ENCODE measurements at places on chromosomes 3 and 15.

GRCh38 chr3:98068824-98069223 lies 18.1 kb upstream of the OR5AC2 start:
- no peak for DNase-seq

DNA sequence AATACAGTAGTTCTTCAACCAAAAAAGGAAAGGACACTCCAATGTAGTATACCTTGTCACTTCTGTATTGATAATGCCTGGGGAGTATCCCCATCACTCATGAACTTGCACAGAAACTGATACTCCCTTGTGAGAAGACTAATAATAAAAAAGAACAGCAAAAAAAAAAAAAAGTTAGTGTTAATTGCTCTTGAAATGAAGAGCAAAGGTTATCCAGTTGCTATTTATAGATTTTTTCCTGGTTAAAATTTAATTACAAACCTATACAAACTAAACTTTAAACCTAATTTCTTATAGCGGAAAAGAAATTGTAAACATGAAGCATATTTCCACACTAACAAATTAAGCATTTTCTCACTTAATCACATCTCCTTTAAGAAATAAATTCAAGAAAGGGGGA lies 6.7 kb downstream of the PLOD2 start:
- no peak for DNase-seq

DNA sequence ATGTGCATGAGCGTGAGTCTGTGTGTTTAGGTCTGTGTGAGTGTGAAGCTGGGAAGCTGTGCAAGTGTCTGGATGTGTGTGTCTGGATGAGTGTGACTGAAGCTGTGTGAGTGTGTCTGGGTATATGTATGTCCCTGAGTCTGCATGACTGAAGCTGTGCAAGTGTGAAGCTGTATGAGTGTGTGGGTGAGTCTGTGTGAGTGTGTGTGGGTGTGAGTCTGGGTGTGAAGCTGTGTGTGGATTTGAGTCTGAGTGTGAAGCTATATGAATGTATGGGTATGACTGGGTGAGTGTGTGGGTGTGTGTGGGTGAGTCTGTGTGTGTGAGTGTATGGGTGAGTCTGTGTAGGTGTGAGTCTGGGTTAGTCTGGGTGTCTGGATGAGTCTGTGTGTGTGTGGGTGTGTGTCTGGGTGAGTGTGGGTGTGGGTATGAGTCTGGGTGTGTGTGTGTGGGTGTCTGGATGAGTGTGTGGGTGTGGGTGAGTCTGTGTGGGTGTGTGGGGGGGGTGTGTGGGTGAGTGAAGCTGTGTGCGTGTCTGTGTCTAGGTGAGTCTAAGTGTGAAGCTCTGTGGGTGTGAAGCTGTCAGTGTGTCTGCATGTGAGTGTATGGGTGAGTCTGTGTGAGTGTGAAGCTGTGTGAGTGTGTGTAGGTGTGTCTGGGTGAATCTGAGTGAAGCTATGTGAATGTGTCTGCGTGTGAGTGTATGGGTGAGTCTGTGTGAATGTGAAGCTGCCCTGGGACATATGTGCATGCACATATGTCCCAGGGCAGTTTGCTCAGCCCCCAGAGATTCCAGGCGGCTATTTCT lies 20.3 kb downstream of the MINAR1 start:
- no peak for DNase-seq

DNA sequence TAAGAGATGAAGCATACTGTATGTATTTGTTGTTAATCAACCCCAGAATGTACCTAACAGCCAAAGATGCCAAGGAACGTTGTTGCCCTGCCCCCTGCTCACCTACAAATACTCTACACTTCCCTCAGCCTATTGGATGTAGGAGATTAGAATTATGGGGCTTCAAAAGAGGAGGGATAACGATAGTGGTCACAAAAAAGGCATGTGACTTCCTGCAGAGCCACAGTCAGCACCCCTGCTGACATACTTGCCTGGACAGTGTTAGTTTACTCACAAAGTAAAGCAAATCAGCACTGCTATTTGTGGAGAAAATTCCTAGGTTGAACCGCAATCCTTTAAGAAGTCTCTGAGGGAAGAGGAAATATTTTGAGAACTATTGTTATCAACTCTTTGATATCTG lies 37.9 kb downstream of the PARP15 start:
- no peak for DNase-seq

- DNase-seq, result no peak
Observed at GRCh38 chr15:94532226-94532625, 300.9 kb downstream of the MCTP2 start.

DNA sequence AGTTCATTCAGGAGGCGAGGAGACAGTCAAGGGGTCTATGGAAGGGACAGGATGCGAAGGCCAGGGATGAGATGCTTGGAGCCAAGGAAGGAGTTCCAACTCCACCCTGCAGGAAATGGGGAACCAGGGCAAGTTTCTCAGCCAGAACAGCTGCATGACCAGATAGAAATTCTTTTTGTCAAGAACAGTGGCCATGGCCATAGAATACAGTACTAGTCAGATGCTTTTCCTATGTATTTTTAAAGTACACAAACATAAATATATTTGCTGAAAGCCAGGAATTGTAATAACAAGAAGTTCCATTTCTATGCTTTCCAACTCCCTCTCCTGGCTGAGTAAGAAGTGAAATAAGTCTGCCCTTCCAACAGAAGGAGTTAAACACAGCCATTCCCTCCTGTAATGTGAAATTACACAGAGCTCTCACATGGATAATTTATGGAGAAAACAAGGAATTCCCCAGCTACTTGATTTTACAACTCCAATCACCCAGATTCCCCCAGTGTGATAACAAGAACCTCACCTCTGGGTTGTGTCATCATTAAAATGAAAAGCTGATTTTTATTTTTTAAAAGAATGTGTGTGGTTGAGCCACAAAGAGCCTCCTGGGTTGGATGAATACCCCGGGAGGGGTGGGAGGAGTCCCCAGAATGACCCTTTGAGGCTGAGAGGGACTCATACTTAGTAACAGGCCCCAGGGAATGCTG lies 124.6 kb upstream of the ARHGEF3 start:
- no peak for DNase-seq

DNA sequence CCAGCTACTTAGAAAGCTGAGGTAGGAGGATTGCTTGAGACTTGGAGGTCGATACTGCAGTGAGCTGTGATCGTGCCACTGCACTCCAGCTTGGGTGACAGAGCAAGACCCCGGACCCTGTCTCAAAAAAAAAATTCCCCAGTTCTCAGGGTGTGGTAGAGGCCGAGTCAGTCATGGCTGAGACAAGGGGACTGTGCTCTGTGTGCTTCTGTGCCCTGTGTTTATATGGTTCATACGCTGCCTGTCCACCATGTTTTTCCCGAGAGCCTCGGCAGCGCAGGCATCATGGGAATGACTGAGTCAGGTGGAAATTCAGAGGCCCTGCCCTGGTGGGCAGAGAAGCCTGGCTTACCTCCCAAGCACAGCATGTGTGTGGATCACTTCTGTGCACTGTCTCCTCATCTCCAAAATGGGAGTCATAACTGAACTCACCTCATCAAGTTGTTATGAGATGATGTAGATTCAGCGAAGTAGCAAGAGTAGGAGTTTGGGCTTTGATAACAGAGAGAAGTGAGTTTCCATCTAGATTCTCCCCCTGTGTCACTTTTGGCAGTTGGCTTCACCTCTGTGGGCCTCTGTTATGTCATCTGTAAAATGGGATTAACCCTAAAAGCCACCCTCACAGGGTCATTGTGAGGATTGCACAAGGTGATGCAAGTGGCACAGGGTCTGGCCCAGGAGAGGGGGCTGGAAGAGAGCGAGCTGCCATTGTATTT lies 56.9 kb downstream of the FLNB start:
- no peak for DNase-seq

DNA sequence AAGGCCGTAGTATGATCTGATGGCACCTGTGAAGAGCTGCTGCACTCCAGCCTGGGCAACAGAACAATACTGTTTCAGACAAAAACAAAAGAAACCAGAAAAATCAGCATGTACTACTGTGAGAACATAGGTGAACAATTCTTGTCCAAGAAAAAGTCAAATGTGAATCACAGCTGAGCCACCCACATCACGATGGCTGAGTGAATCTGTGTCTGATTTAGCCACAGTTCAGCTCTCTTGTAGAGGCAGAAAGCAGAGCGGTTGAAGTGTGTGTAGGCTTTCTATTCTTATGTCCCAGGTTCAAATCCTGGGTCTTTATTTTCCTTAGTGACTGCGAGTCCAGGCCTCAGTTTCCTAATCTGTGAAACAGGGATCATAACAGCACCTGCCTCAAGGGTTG lies 4.4 kb upstream of the FURIN start:
- DNase-seq, result no peak

- no peak for DNase-seq
Observed at GRCh38 chr3:111668888-111669488, 73.8 kb upstream of the ZBED2 start.

GRCh38 chr15:82999905-83000671 lies 11.4 kb downstream of the C15orf40 start:
- DNase-seq, result peak; percentile 15

DNA sequence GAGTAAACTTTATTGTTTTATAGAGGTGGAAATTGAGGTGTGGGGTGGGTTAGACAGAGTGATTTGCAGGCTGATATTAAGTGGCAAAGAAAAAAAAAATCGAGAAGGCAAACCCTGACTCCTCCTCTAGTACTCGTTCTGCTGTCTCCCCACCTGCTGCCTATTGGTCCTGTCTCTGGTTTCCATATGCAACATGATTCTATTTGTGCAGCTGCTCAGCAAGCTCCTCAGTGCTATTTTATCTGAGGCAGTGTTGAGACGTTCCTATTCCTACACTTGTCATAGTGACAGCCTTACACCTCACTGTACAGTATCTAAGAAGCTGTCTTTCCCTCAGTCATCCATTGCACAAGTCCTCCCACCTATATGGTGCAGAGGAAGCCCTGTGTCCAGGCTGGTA lies 45.1 kb downstream of the RSL24D1 start:
- DNase-seq, result no peak

- DNase-seq, result no peak
Observed at GRCh38 chr3:102081572-102082289, 232.4 kb downstream of the NFKBIZ start.

DNA sequence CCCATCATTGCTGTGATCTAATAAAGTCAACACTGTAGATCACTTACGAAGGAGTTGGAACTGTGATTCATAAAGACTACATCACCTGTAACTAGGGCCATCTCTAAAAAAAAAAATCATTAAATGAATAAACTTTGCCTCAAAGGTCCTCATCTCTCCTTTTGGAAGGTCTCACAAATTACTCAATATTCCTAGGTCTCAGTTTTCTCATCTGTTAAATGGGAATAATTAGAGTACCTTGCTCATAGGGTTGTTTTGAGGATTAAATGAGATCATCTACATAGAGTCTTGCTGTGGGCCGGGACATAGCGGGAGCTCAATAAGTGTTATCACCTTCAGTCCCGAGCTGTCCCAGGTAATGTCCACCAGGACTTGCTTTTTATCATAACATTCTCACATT lies 335.1 kb upstream of the PROK2 start:
- no peak for DNase-seq

DNA sequence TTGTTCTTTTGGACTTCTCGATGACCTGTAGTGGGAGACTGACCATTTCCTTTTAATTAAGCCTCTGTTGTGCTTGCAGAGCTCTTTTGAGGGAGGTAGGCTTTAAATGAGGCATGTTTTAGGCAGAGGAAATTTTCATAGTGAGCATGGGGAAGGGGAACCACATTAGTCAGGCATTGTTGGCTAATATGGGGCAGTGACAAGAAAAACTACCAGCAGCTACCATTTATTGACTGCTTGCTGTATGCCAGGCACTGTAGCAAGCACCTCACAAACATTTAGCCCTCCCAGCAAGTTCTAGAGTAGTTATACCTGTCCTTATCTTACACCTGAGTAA lies 10.9 kb downstream of the ATG7 start:
- DNase-seq, result no peak

GRCh38 chr15:59622289-59622688 lies 10.7 kb downstream of the GCNT3 start:
- DNase-seq, result peak; percentile 69

DNA sequence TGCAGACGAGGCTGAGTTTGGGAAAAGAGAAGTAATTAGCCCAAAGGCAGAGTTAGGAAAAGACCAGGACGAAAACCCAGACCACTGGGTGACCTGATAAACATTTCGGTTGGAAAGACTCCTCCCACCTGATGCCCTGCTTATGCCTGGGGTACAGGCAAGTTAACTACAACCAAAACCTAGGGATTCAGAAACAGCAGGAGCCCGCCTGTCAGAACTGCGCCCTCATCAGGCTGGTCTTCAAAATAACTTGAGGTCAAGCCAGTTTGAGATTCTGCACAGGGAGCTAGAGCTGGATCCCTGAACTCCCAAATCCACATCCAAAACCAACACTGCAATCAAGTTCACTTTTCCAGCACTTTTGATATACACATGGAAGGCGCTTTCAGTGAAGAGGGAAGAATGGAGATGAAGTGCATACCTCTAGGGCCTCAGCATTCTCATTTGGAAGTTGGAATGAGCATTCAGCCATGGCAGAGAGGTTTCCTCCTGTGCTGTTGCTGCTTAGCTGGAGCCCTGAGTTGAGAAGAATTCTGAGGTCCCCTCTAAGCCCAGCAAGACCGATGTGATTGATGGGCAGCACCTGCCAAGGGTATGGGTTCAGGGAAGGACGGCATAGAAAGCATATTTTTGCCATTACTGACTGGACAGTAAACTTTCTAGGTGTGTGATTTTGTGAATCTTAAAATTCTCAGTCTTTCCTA lies 11.6 kb downstream of the TSEN2 start:
- peak; percentile 56 for DNase-seq

GRCh38 chr3:46209746-46210470 lies 1.8 kb upstream of the CCR1 start:
- no peak for DNase-seq

GRCh38 chr15:37099319-37100108 lies 835 bp downstream of the MEIS2 start:
- no peak for DNase-seq

DNA sequence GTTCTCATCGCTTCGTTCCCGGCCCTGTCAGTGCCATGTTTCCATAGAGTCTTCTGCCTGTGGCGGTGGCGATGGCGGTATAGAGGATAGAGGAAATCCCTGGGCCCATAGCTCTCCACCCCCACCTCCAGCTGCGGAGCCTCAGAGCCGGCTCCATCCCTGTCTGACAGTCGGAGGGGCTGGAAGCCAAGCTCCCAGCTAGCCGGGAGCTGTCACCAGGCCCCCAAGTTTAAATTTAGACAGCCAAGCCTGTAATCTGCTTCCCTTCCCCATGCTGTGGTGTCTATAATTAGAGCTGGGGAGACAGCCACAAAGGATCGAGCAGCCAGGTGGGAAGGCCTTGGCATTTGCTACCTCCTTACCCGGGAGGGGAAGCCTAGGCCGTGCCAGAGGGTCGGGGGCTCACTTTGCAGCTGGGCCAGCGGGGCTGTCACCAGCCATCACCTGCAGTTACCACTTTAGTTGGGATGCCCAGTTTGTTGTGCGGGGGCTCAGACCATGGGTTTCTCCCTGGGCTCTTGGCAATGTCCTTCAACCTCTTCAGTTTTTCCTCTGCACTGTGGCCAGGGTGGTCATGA lies 56.3 kb upstream of the SEC13 start:
- DNase-seq, result no peak

- no peak for DNase-seq
Observed at GRCh38 chr3:37590328-37591079, 271.2 kb upstream of the CTDSPL start.
